ENCODE measurements at places on chromosomes 5 and 9. TPM values are rescaled to one million over a fixed set of nuclear protein-coding genes. Genes with fewer than 3 reads are reported as not detected.

DNA sequence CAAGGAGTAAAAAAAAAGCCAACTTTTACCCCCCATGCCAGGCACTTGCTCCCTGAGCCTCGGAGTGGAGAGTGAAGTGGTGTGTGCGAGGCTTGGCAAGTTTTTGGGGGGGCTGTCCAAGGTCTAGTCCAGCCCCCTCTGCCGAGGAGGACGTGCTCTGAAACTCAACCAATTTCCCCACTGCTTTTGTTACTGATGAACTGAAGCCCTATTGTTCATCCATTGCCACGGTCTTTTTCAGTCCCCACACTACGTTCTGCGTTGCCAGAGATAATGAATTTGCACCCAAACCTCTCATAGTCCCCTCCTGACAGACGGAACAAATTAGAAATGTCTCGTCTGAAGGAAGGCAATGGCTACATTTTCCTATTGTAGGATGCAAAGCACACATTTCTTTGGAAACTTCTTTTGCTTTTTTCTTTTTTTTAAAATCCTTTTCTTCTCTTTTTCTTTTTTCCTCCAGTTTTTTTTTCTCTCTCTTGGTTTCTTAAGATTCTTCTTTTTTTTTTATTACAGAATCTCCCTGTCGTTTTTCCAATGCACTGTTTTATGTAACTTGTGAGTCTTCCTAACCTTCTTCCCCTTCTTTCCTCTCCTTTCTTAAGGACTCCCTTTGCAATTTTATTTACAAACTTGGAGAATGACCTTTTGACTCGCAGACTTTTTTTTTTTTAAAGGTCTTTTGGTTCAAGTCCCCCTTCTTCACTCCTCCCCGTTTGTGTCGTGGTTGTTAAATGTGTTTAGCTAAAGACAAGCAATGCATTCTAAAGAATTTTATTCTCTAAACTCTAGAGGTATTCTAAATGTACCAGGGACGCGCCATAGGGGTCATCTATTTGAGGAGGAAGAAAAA lies 209.5 kb downstream of the MEF2C start:
- DNase-seq = no peak

GRCh38 chr9:69180670-69181069 lies 6.6 kb downstream of the TJP2 start:
- DNase-seq = no peak

- DNase-seq = no peak
Observed at GRCh38 chr9:35177520-35177919, 15.7 kb downstream of the UNC13B start.

PRSS3 gene
- polyA plus RNA-seq = 4.2 TPM

All from left renal cortex interstitium (tissue), 4 donors.